ENCODE measurements at places on chromosomes 1 and 21. TPM values are rescaled to one million over a fixed set of nuclear protein-coding genes. Genes with fewer than 3 reads are reported as not detected.

- no peaks in the 10 kb centered on the region for H3K27me3 ChIP-seq
- no peaks in the 10 kb centered on the region for H3K4me1 ChIP-seq
- DNase-seq = no peak
- H3K27ac ChIP-seq = no peak overlapping the region
- no peak overlapping the region for H3K4me3 ChIP-seq
Measured at GRCh38 chr1:88228114-88228513, 456.0 kb upstream of the PKN2 start.

GRCh38 chr1:23575226-23575810 lies 16.0 kb upstream of the ID3 start:
- H3K4me3 ChIP-seq = no peak overlapping the region
- no peaks in the 10 kb centered on the region for H3K27me3 ChIP-seq
- H3K27ac ChIP-seq = peak overlapping the region; percentile 62
- H3K36me3 ChIP-seq = no peaks in the 10 kb centered on the region
- DNase-seq = no peak

Gene COL8A2
- 0.75 TPM for total RNA-seq

- no peak overlapping the region for H3K4me3 ChIP-seq
- peaks cover under 1% of the 10 kb centered on the region for H3K4me1 ChIP-seq
- H3K27ac ChIP-seq = no peak overlapping the region
- no peak for DNase-seq
- H3K36me3 ChIP-seq = no peaks in the 10 kb centered on the region
Measured at GRCh38 chr21:33367309-33367973, 35.8 kb upstream of the IFNGR2 start.

DNA sequence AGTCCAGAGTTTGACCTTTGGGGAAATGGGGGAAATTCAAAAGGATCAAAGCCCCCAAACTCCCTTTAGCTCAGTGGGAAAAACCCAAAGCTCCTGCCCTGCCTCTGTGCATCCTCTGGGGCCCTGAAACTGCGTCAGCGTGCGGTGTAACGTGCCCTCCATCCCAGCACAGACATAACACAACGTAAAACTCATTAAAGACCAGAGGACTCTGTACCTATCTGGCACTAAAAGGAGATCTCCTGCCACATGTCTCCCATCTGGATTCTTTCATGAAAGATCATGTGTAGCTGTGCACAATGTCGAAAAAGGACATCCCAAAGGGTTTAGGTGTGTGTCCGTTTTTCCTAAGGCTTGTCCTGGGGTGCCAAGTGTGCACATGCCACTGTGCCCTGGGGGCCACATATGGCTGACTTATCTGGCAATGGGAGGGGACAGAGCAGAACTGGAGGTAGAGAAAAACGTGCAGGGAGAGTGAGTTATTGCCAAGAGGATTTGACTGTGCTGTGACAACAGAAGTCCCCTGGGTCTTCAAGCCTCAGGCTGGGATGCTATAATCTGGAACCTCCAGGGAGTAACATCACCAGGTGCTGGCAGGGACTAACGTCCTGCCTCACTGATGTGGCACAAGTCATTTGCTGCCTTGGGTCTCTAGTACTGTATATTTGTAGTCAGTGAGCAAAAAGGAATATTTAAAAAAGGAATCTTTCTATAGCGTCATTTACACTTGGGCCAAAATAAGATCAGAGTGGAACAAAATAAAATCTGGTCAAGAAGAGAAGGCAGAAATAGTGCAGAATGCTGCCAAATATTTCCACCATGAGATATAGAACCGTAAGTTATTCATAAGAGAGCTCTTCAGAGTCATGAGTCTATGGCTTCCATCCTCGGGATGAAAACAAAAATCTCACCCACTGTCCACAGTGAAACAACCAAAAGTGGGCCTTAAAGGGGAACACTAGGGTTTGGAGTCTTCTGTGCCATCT lies 52.3 kb downstream of the ITPKB start:
- DNase-seq = no peak
- H3K27ac ChIP-seq = peak overlapping the region; percentile 74
- no peaks in the 10 kb centered on the region for H3K27me3 ChIP-seq
- no peak overlapping the region for H3K4me3 ChIP-seq

GRCh38 chr1:85806236-85806965 lies 98.2 kb upstream of the ZNHIT6 start:
- H3K27me3 ChIP-seq = no peaks in the 10 kb centered on the region
- H3K27ac ChIP-seq = no peak overlapping the region
- no peaks in the 10 kb centered on the region for H3K36me3 ChIP-seq
- no peak overlapping the region for H3K4me3 ChIP-seq

DNA sequence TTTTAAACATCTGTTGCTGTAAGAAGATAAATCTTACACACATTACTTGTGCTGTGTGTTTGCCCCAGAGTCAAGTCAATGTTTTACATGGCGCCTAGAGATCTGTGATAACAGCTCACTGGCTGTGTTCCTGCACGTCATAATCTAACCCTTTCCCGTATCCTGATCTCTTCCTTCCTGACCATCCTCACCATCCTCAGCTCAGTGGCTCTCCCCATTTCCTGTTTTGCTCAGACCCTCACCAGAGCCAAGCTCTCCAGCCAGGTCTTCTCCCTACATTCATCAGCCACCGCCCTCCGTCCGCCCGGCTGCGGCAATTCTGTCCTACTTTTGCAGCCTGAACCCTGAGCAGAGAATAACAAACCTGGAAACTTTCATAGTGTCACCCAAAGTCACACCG lies 824.7 kb downstream of the USP25 start:
- no peak overlapping the region for H3K4me3 ChIP-seq
- no peaks in the 10 kb centered on the region for H3K36me3 ChIP-seq
- DNase-seq = peak; percentile 36

Gene FTCD
- 2.4 TPM for total RNA-seq

Gene KRTAP19-5
- total RNA-seq = not detected

DNA sequence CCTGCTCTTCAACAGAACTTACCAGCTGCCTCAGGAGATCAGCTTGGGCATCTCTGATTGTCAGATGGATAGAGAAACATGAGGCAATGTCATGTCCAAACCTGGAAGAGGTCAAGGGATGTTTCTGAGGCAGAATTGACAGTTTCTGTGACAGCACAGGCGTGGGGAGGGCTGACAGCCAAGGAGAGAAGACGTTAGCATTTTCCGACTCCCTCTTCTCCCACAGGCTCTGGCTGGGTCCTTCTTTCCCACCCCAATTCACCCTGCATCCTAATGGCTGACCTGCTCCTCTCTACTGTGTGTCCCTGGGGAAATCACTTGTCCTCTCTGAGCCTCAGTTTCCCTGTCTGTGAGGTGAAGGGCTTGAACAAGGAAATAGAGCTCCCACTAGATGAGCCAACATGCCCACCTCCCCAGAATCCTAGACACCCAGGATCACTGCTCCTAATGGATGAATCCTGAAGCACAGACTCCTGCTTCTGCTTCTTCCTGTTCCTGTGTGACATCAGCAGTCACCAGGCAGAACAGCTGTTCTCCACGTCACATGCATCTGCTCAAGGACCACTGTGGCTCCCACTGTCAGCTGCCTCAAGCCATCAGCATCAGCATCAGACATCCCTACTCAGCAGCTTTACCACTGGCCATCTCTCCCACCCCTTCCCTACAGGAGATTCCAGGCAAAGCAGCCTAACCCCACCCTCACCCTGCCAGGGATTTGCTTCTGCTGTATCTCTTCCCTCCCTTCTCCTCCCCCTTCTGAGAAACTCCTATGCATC lies 408.0 kb downstream of the MATN1 start:
- H3K27me3 ChIP-seq = peaks cover 24% of the 10 kb centered on the region
- H3K4me1 ChIP-seq = no peaks in the 10 kb centered on the region
- no peak overlapping the region for H3K4me3 ChIP-seq
- no peak overlapping the region for H3K27ac ChIP-seq
- DNase-seq = no peak
- H3K36me3 ChIP-seq = no peaks in the 10 kb centered on the region

Gene SRP9
- 177 TPM for total RNA-seq

GRCh38 chr1:63322114-63322943 lies at the start of gene FOXD3:
Gene FOXD3 (plus strand): TSS chr1:63322567. CDS start chr1:63323059, 492 bp downstream.
- peaks cover 100% of the 10 kb centered on the region for H3K27me3 ChIP-seq
- H3K4me1 ChIP-seq = peaks cover 3% of the 10 kb centered on the region
- H3K36me3 ChIP-seq = no peaks in the 10 kb centered on the region
- peak; percentile 57 for DNase-seq
- no peak within 1 kb of the TSS for H3K27ac ChIP-seq
- H3K4me3 ChIP-seq = peak within 1 kb of the TSS; percentile 50

Gene CLIC6
- total RNA-seq = 4.7 TPM

Gene TNN
- total RNA-seq = 0.44 TPM

Gene OR2M5
- not detected for total RNA-seq

Gene ANXA9
- not detected for total RNA-seq

GRCh38 chr1:85453640-85454194 lies 11.2 kb downstream of the DDAH1 start:
- peaks cover 13% of the 10 kb centered on the region for H3K4me1 ChIP-seq
- H3K27me3 ChIP-seq = no peaks in the 10 kb centered on the region
- H3K4me3 ChIP-seq = no peak overlapping the region
- DNase-seq = no peak
- H3K36me3 ChIP-seq = no peaks in the 10 kb centered on the region

DNA sequence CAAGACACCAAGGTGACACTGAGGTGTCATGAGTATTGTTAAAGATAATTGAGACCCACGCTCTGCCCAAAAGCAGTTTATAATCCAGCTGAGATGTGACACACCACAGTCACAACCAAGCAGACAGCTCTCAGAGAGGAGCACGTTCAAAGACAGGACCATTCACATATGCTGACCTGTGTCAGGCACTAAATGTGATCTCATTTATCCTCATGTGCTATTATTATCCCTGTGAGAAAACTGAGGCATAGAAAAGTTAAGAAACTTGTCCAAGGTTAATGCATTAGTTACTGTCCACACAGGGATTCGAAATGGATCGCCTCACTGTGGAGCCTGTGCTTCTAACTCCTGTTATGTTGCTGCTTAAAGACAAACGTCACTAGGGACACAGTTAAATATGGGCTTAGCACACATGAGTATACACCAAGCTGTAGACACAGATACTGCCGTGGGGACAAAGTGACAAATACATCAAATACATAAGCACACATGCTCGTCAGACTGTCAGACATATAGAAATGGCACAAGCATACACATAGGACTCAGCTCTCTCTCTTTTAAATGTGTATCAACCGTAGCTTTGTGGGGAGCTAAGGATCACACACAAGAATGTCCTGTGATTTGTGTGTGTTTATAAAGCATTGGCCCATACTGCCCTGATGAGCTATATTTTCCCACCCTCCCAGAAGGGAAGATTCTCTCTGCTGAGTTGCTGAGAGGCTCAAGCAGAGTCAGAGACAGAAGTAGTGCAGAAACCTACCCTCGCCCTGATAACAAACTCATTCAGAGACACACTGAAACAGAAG lies 3.5 kb upstream of the IGSF8 start:
- no peak for DNase-seq
- no peaks in the 10 kb centered on the region for H3K27me3 ChIP-seq
- H3K27ac ChIP-seq = no peak overlapping the region
- H3K4me3 ChIP-seq = no peak overlapping the region
- H3K4me1 ChIP-seq = peaks cover 55% of the 10 kb centered on the region

Gene PTAFR
- 0.92 TPM for total RNA-seq

Gene HSF2BP
- not detected for total RNA-seq

DNA sequence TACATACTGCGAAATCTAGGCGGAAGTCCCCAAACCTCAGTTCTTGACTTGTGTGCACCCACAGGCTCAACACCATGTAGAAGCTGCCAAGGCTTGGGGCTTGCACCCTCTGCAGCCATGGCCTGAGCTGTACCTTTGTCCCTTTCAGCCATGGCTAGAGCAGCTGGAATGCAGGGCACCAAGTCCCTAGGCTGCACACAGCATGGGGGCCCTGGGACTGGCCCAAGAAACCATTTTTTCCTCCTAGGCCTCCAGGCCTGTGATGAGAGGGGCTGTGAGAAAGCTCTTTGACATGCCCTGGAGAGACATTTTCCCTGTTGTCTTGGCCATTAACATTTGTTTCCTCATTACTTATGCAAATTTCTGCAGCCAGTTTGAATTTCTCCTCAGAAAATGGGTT lies 1.5 kb upstream of the PRSS38 start:
- H3K4me1 ChIP-seq = no peaks in the 10 kb centered on the region
- H3K27me3 ChIP-seq = no peaks in the 10 kb centered on the region
- H3K36me3 ChIP-seq = no peaks in the 10 kb centered on the region
- no peak for DNase-seq

DNA sequence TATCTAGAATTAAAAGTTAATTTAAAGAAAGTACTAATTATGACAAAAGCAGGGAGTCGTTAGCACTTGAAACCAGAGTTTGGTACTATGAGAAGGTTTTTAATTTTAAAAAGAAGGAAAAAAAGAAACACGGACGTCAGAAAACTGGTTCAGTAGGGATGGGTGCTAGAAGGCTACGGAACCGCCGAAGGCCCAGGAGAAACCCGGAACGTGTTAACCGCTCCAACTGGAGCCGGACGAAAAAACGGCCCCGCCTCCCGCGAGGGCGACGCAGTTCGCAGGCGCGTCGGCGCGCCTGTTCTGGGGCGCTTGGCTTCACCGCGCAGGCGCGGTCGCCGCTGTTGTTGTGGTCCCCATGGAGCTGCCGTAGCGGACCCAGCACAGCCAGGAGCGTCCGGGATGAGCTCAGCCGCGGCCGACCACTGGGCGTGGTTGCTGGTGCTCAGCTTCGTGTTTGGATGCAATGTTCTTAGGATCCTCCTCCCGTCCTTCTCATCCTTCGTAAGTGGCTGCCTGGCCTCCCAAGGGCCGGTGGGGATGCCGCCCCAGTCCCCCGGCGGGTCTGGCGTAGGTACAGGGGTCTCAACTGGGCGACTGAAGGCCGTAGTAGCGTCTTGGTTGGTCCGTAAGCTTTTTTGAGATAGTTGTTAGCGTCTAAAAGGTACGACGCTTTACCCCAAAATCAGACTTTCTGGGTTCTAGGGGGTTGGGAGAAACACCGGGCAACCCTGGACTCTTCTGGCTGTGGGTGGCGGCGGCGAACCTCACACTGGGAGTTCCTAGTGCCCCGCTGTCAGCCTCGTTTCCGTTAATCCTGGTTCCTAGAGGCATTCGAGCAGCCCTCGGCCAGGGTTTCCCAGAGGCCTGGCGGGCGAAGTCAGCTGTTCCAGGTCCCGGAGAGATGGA lies 31.4 kb upstream of the HMGN1 start:
- peak overlapping the region; percentile 69 for H3K4me3 ChIP-seq
- peaks cover 24% of the 10 kb centered on the region for H3K4me1 ChIP-seq
- peak; percentile 98 for DNase-seq
- H3K36me3 ChIP-seq = no peaks in the 10 kb centered on the region
- H3K27me3 ChIP-seq = no peaks in the 10 kb centered on the region
- H3K27ac ChIP-seq = peak overlapping the region; percentile 94

GRCh38 chr1:6093071-6093470 lies 47.4 kb downstream of the KCNAB2 start:
- H3K4me1 ChIP-seq = peaks cover 5% of the 10 kb centered on the region
- H3K27me3 ChIP-seq = no peaks in the 10 kb centered on the region
- H3K27ac ChIP-seq = no peak overlapping the region
- no peaks in the 10 kb centered on the region for H3K36me3 ChIP-seq
- H3K4me3 ChIP-seq = no peak overlapping the region
- peak; percentile 4 for DNase-seq

All from heart right ventricle (tissue), 16 donors.